Fibroblast of skin of abdomen (primary cell): ENCODE measurements at places on chromosomes 2 and 18.
A peak's percentile ranks its signal among the peaks of the same experiment; 100 is the strongest.

DNA sequence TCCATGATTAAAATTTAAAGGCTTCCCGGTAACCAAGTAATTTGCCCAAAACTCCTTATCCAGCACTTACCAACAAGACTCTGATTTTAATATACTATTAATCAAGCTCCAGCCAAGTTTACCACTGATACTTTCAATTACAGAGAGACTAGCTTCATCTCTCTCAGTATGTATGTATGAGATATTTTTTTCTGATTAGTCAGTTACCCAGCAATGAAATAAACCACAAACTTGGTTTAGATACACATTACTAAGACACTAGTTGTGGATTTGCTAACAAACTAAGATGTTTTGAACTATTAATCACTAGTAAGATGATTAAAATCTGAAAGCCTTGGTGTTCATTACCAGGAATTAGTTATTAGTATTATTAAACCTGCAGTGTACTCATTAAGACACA lies 1272.2 kb upstream of the ACVR2A start:
- DNase-seq = peak; percentile 70

- DNase-seq = no peak
These were observed 51.3 kb downstream of the ZNF516 start for GRCh38 chr18:76443519-76444445.

GRCh38 chr2:506866-507265 lies 170.3 kb downstream of the TMEM18 start:
- no peak for DNase-seq

GRCh38 chr2:96906729-96907114 lies 36.8 kb upstream of the SEMA4C start:
- DNase-seq = peak; percentile 75

GRCh38 chr2:22454826-22455485 lies 930.0 kb upstream of the KLHL29 start:
- peak; percentile 60 for DNase-seq

- no peak for DNase-seq
These were observed 79.2 kb downstream of the PTPRM start for GRCh38 chr18:7646174-7646886.

- DNase-seq = peak; percentile 71
These were observed 1.5 kb downstream of the CAB39 start for GRCh38 chr2:230714136-230714480.
